ENCODE measurements at places on chromosomes 12 and 14. TPM values are rescaled to one million over a fixed set of nuclear protein-coding genes. Genes with fewer than 3 reads are reported as not detected.

DNA sequence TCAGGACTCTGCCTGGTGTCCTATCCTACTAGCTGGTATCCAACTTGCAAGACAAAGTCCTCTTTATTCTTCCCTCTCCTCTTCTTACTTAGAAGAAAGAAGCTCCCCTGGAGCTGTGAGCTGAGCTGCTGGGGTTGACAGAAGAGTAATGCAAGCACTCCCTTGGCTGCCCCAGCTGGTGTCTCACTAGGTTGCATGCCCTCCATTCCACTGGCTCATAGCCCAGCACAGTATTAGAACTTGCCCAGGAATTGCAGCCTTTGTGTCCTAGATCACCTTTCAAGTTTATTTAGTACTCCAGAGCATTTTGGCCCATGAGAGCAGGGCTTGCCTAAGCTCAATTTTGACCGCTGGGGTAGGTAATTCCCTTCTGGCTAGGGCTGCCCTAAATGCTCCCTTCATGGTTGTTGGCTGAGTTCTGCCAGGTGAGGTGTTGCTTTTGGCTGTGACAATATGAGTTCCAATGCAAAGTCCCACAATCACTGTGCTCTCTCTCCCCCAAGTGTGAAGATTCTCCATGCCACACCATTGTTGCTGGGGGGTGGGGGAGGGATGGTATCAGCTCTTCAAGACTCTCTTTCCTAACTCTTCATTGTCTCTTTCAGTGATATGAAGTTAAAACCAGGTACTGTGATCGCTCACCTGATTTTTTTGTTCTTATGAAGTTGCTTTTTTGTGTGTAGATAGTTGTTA is 317.4 kb upstream of the DDHD1 start:
- no peak for DNase-seq

GRCh38 chr12:85445060-85445938 is 165.3 kb downstream of the ALX1 start:
- peak; percentile 2 for DNase-seq

DNA sequence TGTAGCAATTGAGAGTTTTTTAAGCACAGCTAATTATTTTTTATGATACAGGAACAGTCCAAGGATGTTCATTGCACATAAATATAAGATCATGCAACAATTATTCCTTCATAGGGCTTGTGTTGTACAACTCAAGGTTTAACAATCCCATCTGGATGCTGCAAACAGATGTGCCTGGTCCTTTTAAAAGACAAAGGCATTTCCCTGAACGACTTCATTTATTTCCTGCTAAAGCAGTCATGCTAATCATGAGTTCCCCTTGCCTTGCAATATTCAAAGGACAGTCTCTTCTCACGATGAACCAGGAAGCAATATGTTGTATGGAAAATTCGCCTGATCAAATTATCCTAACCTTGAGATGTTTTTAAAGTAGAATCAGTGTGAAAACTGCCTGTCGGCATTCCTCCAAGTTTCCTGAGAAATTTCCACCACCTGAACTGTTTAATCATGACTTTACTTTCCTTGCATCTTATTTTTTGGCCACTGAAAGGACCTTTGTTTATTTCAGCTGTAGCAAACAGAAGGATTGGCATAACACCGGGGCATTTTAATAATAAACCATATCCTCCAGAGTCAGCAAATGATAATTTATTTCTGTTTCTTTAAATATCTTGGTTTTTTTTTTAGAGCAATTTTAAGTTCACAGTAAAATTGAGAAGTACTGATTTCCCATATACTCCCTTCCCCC is 33.9 kb upstream of the TSPAN8 start:
- no peak for DNase-seq

GRCh38 chr14:22887260-22887989 is 4.4 kb downstream of the REM2 start:
- peak; percentile 81 for DNase-seq

The MFAP5 gene
- polyA plus RNA-seq, result 19.1 TPM

DNA sequence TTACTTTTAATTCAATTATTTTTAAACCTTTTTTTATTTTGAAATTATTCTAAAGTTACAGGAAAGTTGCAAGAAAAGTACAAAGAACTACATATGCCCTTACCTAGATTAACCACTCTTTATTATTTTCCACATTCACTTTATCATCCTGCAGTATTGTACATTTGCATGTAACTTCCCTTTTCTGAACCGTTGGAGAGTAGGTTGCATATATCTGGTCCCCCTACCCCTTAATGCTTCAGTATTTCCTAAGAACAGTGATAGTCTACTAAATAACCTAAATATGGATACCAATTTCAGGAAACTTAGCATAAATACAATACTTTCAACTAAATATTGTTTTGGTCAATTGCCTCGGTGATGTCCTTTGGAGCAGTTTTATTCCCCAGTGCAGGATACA is 15.0 kb downstream of the G2E3 start:
- no peak for DNase-seq

The CARMIL3 gene
- 0.32 TPM for polyA plus RNA-seq

DNA sequence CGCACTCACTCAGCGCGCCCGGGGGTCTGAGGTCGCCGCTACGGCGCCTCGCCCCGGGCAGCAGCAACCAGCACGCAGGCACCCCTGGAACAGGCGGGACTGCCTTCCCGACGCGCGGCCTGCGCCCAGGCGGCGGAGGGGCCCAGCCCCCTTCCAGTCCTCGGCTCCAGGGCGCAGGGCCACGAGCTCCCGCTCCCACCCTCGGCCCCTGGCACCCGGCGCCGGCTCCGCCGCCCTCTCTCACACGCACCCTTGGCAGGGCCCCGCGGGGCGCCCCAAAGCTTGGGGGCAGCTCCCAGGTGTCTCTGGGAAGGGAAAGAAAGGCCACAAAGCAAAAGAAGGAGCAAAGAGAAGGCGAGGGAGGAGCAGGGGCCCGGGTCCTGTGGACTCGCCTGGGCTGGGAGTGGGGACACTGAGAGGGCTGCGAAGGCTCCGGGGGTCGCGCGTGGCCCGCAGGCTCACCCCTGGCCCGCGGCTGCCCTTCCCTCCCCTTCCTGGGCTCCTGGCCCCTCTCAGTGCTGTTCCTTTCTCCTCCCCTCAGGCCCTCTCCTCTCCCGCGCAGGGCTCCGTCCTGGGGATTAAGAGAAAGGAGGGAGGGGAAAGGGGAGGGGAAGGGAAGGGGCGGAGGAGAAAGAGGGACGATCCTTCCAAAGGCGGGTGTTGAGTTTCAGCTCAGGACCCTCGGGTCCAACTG is 907 bp upstream of the EFS start:
- peak; percentile 90 for DNase-seq

DNA sequence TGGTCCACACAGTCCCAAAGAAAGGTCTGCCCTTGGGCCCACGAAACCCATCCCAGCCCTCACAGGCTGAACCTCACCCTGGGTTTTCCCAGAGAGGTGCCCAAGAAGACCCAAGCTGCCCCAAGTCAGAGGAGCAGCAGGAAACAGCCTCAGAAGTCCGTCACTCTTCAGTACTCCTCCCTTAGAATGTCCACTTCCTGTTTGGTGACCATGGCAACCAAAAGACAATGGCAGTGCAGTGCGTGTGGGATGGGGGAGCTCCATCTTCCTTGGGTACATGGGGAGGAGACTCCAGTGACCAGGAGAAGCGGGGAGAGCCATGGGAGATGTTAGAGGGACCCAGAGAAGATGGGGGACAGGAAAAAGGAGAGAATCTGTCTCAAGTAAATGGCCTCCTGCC is 11.3 kb downstream of the SELPLG start:
- DNase-seq, result no peak

DNA sequence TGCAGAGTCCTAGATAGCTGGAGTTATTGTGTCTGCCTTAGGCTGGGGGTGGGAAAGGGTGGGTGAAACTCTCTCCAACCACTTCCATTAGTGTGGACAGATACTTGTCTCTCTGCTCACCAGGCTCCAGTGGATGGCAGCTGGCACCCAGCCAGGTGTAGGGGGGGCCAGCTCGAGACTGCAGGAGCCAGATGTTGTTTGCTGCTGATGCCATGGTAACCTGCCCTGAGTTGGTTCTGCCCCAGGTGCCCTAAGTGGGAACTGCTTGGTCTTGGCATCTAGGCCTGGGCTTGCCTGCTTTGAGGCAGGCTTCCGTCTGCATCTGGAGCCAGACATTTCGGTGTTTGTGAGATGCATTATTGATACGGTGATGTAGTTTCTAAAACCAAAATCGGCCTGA is 82.2 kb downstream of the ADCK1 start:
- DNase-seq, result peak; percentile 85

DNA sequence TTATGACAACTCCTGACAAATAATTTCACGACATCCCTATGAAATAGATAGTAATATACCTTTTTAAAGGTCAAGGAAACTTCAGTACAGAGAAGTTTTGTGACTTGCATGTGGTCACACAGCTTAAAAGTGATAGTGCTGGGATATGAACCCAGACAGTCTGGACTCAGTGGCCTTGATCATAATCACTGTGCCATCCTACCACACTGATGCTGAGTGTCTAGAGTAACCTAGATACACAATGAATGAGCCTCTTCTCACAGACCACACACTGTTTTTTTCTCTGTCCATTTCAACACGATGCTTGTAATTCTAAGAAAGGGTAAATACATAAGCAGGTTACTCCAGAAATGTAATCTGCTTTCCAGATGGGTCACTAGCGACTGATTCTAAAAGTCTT is 88.2 kb downstream of the SYNE2 start:
- DNase-seq, result no peak

The INSM2 gene
- 0.15 TPM for polyA plus RNA-seq

GRCh38 chr12:95261109-95261508 is 43.5 kb downstream of the VEZT start:
- no peak for DNase-seq

- DNase-seq, result no peak
Measured at GRCh38 chr14:54301359-54301758, 95.4 kb upstream of the CDKN3 start.

The SYNE3 gene
- polyA plus RNA-seq, result 1.8 TPM

GRCh38 chr14:100081997-100082625 is 16.9 kb downstream of the EVL start:
- no peak for DNase-seq

GRCh38 chr12:44433659-44434058 is 442.5 kb downstream of the NELL2 start:
- no peak for DNase-seq

The SLC25A47 gene
- not detected for polyA plus RNA-seq

DNA sequence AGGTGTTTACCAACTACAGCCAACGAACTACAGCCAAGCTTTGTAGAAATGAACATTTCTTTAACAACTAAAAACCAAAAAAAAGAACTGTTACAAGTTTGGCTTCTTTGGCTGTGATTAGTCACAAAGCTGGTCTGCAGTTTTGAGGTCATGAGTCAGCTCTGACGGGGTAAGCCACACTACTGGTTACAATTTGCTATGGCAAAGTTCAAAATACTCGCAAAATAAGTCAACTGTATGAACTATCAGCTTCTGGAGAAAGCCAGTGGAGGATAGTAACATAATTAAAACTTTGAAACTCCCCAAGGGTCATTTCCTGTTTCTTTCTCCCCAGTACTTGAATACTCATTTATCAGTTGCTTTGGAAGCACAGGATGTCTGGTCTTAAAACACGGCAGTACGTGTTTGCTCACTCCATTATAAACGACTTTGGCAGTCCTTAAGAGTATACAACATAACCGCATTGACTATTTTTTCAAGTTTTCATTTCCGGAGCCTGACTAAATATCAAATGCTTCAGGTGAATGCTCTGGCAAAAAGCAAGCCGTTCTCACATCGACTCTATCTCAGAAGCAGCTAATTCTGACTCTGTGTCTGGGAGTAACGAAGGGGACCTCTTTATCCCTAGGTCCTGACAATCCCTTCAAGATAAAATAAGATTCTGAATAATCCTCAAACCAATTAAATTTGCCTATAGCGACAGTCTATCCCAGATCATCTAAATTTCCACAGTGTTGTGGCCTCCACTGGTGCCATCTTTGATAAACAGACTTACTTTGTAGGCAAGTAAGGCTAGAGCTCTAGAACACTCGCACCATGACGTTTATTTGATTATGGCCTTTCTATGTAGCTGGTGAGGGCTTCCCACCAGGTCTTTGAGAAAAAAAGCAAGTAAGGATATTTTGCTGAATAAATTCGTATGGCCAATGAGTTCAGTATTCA is 10.6 kb downstream of the PHLDA1 start:
- DNase-seq, result no peak

DNA sequence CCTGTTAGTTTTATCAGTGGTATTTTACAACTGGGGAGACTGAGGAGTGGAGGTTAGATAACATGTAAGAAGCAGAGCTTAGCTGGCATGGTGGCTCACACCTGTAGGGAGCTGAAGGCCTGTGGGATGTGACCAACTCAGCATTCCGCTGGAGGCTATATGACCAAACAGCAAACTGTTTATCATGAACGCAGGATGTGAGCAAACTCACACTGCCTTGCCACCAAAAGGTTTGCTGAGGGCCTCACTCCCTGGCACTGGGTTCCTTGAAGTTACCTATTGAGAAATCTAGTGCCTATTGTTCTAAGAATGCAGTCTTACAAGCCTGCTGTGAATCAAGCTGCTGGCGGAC is 23.4 kb downstream of the JKAMP start:
- no peak for DNase-seq

DNA sequence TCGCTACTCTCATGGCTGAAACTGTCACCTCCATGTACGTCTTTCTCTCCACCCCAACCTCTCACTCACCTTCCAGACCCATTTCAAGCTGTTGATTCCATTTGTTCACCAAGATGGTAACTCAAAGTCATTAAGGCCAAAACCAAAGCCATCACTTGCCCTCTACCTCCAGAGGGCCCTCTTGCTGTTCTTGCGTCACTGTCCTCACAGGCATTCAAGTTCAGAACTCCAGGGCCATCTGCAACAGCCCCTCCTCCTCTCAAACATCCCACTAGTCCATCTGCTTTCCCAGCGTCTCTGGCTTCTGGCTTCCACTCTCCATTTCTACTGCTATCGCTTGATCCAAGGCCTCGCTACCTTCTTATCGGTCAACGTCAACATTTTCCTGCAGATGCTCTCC is 74.5 kb downstream of the VWF start:
- DNase-seq, result no peak

DNA sequence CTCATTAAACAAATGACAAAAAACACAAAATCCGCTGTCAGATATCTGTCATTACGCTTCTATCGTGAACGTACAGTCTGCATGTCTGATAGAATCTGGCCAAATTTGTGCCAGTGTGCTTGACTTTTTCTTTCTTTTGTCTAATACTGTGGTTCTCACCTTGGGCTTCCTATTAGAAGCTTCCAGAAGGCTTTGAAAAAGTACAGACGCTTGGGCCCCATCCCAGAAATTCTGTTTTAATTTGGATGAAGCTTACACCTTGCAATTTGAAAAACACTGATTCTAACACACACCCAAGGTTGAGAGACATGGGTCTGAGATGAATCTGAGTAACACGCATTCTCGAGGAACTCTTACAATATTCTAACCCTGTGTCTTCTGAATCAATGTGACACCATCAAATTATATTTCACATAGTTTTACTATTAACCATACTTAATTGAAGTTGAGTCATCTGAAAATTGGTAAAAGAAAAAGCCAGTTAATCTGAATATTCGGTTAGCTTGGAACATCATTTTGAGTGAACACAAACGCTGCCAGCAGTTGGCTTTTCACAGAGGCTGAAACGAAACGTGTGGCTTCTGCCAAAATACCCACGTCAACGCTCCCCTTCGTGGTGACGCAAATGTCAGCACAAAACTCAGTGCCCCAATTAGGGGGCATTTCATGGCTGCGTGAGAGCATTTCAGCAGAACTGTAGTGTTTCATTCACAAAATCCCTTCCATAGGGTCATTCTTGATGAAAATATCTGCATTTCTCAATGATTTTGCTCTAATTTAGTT is 420.5 kb downstream of the TMEM132D start:
- DNase-seq, result no peak

The ERBB3 gene
- 1.4 TPM for polyA plus RNA-seq

The NID2 gene
- polyA plus RNA-seq, result 15.9 TPM

Data from SK-N-SH (cell line).